ENCODE measurements at places on chromosomes 2 and 18.

- DNase-seq: peak; percentile 29
Observed at GRCh38 chr2:201795607-201796477, 10.5 kb upstream of the CDK15 start.

- DNase-seq: no peak
Observed at GRCh38 chr18:59388817-59389216, 29.8 kb upstream of the LMAN1 start.

DNA sequence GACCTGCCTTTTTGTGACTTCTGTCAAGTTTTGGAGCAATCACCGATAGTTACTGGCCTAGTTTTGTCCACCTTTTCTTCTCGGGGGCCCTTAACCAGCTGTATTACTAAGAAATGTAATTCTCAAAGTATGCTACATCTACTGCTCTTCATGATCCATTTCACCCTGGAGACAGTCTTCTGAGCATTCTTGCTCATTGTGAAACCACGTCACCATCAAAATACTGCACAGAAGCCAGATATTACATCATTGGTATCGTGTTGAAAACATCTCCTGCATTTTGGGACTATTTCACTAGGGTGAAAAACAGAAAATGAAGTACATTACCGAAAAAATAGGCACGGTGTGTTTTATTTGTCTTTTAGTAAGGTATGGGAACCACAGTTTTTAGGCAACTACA lies 11.7 kb downstream of the LYPD6B start:
- DNase-seq: no peak

DNA sequence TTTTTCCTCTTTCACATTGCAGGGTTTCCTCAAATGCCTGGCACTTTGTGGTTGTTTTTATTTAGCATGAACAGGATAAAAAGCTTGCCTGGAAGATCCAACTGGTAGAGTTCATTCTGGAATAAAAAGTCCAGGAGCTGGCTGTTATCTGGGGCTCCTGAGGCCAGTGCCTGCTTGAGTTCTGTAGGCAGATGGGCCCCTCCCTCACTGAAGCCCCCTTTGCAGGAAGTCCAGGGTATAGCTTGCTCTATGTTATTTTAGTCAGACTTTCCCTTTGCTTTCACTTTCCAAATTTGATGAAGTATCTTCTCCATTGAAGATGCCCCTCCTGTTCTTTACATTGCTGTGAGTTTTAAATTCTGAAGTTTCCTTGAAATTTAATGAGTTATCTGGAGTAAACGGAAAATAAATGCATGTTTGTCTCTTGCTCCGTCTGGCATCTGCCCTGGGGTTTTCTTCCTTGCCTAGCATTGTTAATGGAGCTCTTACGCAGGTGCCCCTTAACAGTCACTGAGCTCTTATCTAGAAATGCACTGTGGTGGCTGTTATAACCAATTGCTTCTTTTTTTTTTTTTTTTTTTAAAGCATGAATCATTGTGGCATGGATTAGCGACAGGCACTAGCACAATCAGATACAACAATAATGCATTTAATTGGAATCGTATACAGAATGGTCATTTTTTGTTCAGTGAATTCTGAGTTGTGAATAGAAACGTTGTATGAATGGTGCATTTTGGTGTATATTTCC lies 27.0 kb upstream of the LPIN1 start:
- DNase-seq: no peak

GRCh38 chr2:144571770-144572169 lies 51.9 kb upstream of the ZEB2 start:
- no peak for DNase-seq

- DNase-seq: no peak
Observed at GRCh38 chr2:122433123-122433754, 677.8 kb downstream of the TSN start.

GRCh38 chr2:123906361-123906760 lies 118.7 kb upstream of the CNTNAP5 start:
- DNase-seq: no peak

DNA sequence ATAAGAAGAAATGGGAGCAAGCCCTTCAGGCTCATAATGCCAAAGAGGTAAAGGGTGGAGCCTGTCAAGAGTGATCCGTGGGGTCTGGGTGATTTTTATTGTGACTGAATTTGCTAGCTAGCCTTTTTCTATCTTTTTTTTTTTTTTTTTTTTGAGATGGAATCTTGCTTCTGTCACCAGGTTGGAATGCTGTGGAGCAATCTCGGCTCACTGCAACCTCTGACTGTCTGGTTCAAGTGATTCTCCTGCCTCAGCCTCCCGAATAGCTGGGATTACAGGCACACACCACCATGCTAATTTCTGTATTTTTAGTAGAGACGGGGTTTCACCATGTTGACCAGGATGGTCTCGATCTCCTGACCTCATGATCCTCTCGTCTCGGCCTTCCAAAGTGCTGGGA lies 29.1 kb downstream of the DRC1 start:
- DNase-seq: no peak

DNA sequence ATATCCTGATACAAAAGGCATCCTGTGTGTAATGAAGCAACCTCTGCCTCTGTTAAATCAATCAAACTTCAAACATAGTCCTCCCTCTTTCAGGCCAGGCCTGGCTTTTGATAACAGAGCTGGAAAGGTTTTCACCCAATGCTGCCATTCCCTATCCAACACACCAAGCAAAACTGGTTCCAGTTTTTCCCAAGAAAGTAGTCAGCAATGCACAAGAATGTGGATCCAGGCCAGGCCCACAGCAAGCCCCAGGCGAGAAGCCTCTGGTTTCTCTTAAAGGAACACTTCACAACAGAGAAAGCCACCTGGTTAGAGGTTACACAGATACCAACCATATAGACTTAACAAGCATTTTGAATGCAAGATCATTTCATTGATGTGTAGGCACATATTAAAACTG lies 49.2 kb upstream of the CCDC150 start:
- DNase-seq: peak; percentile 24

- no peak for DNase-seq
Observed at GRCh38 chr2:117714110-117714509, 100.4 kb upstream of the DDX18 start.

DNA sequence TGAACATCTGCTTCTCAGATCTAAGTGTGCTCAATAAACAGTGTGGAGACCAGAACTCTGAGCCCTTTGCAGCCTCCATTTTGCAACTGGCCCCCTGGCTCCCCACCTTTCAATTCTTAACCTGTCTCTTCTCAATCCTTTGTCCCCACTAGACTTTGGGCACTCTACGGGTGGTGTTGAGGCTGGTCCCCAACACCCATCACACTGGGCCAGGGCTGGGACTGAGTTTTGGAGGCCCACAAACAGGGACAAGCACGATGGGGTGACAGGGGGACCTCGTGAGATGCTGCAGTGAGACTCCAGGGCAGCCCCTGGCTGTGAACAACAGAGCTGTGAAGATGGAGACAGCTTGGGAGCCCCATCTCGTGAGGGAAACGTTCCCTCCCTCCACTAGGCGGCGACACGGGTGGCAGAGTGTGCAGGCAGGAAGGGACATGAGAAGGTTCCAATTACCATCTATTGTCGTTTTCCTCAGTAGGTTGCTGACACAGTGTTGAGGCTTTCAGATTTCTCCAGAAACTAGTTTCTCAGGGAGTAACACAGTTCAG lies 1.2 kb downstream of the ANKMY1 start:
- no peak for DNase-seq

- DNase-seq: no peak
Observed at GRCh38 chr2:19861813-19862212, 40.0 kb downstream of the TTC32 start.

- no peak for DNase-seq
Observed at GRCh38 chr2:72148837-72149555, 1.3 kb upstream of the CYP26B1 start.

GRCh38 chr2:105683011-105683492 lies 61.7 kb upstream of the NCK2 start:
- DNase-seq: no peak

GRCh38 chr2:181356526-181357130 lies 100.6 kb upstream of the ITGA4 start:
- no peak for DNase-seq

- DNase-seq: no peak
Observed at GRCh38 chr2:200461846-200462710, 47.8 kb downstream of the KCTD18 start.

DNA sequence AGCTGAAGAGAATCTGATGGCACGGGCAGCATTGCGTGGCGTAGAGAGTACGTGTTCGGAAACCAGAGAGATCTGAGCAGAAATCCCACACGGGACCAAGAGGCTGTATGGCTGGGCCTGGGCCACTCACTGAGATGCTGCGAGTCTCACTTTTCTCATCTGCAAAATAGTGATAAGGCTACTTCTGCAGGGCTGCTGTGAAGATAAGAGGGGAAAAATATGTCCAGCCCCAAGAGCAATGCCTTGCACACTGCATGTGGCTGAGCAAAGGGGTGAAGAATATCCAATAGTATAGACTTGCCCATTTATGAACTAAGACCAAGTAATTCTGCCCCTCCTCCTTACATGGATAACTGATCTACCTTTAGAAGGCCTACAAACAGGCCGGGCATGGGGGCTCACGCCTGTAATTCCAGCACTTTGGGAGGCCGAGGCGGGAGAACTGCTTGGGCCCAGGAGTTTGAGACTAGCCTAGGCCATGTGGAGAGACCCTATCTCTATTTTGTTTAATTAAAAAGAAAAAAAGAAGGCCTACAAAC lies 3.1 kb downstream of the FECH start:
- DNase-seq: no peak

DNA sequence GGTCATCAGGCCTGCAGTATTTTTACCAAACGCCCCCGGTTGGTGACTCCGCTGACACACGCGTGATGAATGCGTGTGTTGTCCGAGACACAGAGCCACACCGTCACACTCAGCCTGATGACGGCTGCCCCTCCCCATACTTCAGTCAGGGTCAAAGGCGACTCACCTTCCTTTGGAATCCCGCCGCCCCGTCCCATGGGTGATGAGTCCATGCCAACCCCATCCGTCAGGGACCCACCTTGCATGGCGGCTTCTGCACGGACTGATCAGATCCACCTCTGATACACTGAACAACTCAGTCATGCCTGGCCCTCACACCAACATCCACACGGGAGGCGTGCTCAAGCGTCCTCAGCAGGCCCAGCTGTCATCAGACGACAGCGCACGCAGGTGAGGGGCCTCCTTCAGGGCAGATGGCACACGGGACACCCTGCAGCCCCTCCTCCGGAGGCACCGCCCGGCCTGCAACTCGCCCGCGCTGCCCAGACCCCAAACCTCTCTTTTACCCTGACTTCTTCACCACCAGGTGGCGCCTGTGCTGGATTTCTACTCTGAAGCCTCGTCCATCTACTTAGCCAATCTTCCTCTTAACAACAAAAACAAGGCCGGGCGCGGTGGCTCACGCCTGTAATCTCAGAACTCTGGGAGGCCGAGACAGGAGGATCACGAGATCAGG lies 89.2 kb downstream of the ZNF516 start:
- no peak for DNase-seq

- no peak for DNase-seq
Observed at GRCh38 chr18:54020966-54021365, 203.5 kb downstream of the MBD2 start.

- DNase-seq: no peak
Observed at GRCh38 chr2:113234721-113235346, 43.9 kb downstream of the PAX8 start.

DNA sequence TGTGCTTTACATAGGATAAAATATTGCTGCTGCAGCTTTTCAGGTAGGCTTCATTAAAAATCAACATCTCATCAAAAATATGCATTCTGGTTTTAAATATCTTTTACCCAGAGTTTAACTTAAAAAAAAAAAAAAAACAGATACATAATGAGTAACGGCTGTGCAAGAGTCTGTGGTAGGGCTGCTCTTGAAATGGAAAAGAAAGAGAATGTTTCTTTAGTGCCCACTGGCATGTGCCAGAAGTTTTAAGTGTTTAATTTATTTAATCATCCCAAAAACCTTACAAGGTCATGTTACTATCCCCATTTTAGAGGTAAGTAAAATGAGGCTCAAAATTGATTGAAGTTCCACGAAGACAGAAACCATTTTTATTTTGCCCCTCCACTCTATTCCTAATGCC lies 92.1 kb downstream of the SLC8A1 start:
- DNase-seq: no peak

GRCh38 chr2:52144590-52144989 lies 1112.7 kb upstream of the NRXN1 start:
- no peak for DNase-seq

GRCh38 chr18:22348521-22349316 lies 69.0 kb downstream of the CTAGE1 start:
- DNase-seq: no peak

DNA sequence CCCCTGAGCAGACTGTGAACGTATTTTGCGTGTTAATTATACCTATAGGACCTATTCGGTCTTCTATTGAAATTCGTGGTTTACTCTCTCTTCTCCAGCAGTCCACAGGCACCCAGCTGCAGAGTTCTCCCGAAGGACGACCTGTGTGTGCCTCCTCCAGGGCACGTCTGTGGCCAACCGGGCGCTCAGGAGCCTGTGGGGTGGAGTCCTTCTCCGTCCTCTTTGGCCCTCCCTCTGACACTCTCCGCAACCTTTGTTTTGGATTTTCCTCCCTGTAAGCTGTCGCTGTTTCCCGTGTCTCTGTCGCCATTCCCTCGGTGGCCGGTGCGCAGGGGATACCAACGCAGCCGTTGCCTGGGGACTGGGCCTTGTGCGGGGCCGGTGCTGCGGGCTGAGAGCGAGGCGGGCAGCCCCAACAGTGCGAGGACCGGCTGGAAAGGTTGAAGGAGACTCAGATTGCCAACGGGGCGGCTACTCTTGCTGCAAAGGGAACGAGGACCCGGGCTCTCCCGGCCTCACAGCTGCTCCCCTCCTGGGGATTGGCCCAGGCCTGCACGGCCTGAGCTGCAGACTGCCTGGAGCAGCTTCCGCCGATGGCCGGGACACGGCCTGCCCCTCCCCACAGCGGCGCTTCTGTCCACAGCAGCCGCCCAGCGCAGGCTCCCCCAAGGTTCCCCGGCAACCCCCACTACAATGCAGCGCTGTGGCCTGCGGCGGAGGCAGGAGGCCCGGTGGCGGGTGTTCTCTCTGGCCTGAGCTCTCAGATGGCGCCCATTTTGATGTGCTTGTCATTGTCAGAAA lies 221.0 kb downstream of the MTX2 start:
- DNase-seq: no peak

- DNase-seq: no peak
Observed at GRCh38 chr2:42102591-42103450, 55.0 kb downstream of the PKDCC start.
